ENCODE measurements at places on chromosomes 7 and 10. TPM values are rescaled to one million over a fixed set of nuclear protein-coding genes. Genes with fewer than 3 reads are reported as not detected.
A peak's percentile ranks its signal among the peaks of the same experiment; 100 is the strongest.

GRCh38 chr10:128507066-128507465 lies 380.8 kb upstream of the MKI67 start:
- DNase-seq = no peak
- no peaks in the 10 kb centered on the region for H3K27me3 ChIP-seq
- H3K4me1 ChIP-seq = no peaks in the 10 kb centered on the region
- H3K27ac ChIP-seq = no peak overlapping the region
- H3K4me3 ChIP-seq = no peak overlapping the region

The HOXA13 gene
- not detected for total RNA-seq

- H3K27ac ChIP-seq = no peak overlapping the region
- DNase-seq = no peak
- peaks cover 96% of the 10 kb centered on the region for H3K36me3 ChIP-seq
- H3K4me1 ChIP-seq = peaks cover 76% of the 10 kb centered on the region
- H3K27me3 ChIP-seq = no peaks in the 10 kb centered on the region
Observed at GRCh38 chr10:62057850-62058249, 156.4 kb downstream of the ARID5B start.

GRCh38 chr7:124752310-124752709 lies 13.3 kb downstream of the GPR37 start:
- DNase-seq = no peak
- H3K4me1 ChIP-seq = no peaks in the 10 kb centered on the region
- H3K36me3 ChIP-seq = no peaks in the 10 kb centered on the region

GRCh38 chr7:88347517-88347916 lies 40.8 kb upstream of the STEAP4 start:
- no peak for DNase-seq
- H3K4me1 ChIP-seq = no peaks in the 10 kb centered on the region
- no peaks in the 10 kb centered on the region for H3K36me3 ChIP-seq

DNA sequence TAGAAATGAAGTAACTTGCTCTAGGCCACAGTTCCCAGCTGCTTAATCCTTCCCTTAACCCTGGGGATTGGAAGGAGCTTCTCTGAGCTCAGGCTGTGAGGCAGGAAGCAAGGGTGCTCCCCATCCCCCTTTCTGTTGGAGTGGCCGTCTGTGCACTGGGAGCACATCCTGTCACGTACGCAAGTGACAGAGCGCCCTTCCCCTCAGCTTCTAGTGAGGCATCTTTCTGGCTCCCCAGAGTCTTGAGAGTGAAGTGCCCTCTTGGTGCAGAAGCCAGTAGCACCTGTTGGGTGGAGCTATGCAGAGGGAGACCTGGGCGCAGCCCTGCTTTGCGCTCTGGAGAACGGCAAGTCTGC lies 47.8 kb downstream of the SHH start:
- H3K27me3 ChIP-seq = no peaks in the 10 kb centered on the region
- peaks cover 76% of the 10 kb centered on the region for H3K4me1 ChIP-seq
- peak overlapping the region; percentile 98 for H3K27ac ChIP-seq
- DNase-seq = peak; percentile 86
- peaks cover 77% of the 10 kb centered on the region for H3K36me3 ChIP-seq

The SPDYE6 gene
- total RNA-seq = not detected

The PILRA gene
- total RNA-seq = 8.1 TPM

DNA sequence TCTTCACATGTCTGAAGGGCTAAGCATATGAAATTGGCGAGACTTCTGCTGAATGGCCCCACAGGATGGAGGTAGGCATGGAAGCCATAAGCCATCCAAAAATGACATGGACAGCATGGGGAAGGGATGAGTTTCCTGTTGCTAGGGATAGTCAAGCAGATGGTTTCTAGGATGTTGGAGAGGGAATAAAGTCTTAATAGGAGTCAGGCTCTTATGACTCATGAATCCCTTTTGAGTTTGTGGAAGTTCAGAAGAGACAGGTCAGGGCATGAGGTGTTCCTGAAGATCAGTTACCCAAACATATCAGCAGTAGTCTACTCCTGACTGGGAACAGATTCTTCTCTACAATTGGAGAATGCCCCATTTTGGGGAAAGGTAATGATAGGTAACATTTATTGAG lies 243.9 kb downstream of the REEP3 start:
- H3K4me1 ChIP-seq = no peaks in the 10 kb centered on the region
- no peak overlapping the region for H3K27ac ChIP-seq
- peaks cover 7% of the 10 kb centered on the region for H3K27me3 ChIP-seq
- DNase-seq = no peak

The RASA4B gene
- 21.1 TPM for total RNA-seq

DNA sequence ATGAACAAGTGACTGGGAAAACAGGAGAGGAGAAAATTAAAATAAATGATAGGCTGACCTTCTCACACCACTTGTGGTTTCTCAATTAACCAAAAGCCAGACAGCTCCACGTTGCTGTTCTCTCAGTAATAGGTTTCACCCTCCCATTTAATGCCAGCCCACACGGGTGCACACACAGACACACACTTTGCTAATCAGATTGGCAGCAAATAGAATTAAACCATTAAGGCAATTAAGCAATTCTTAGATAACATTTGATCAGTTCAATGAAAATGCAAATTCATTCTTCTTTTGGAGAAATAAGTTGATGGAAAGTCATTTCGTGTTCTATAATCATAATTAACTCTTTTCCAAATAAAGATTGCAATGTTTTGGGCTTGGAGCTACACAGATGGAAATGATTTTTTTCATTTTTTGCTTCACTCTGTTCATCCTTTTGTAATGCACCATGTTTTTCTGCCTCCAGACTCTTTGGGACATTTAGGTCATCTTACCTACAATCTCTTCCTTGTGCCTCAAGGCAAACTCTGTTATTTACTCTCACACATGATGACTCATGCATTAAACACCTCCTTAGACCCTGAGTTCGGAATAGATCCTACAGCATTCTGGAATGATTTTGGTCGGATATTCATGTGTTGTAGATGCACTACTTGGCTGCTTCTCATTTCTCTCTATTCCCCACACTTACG lies 700.7 kb downstream of the AUTS2 start:
- no peak for DNase-seq
- no peaks in the 10 kb centered on the region for H3K36me3 ChIP-seq
- peaks cover 6% of the 10 kb centered on the region for H3K27me3 ChIP-seq
- no peak overlapping the region for H3K4me3 ChIP-seq
- H3K27ac ChIP-seq = no peak overlapping the region

The MBL2 gene
- not detected for total RNA-seq

- H3K27me3 ChIP-seq = peaks cover 24% of the 10 kb centered on the region
- DNase-seq = no peak
- H3K4me1 ChIP-seq = peaks cover 1% of the 10 kb centered on the region
- no peak overlapping the region for H3K4me3 ChIP-seq
Observed at GRCh38 chr7:80145780-80146422, 11.3 kb downstream of the GNAI1 start.

DNA sequence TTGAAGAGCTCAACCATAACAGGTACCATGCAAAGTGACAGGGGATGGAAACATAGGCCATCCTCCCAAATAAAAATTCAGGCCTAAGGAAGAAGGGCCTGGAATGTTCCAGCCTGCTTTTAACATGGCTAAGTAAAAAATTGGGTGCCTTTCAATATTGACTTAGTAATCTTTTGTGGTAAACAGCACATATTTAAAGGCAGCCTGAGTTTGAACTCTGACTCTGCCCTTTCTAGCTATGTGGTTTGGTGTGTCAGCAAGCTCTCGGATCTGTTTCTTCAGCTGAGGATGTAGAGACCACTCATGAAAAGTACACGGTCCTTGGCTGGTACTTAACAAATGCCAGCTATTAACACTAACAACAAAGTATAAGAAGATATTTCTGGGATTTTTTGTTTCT lies 191.8 kb upstream of the CDCA7L start:
- H3K27me3 ChIP-seq = peaks cover 21% of the 10 kb centered on the region
- no peak overlapping the region for H3K4me3 ChIP-seq
- H3K4me1 ChIP-seq = no peaks in the 10 kb centered on the region
- H3K27ac ChIP-seq = no peak overlapping the region
- DNase-seq = no peak
- no peaks in the 10 kb centered on the region for H3K36me3 ChIP-seq

- peaks cover 3% of the 10 kb centered on the region for H3K4me1 ChIP-seq
- no peak for DNase-seq
- H3K4me3 ChIP-seq = no peak overlapping the region
- H3K27ac ChIP-seq = no peak overlapping the region
- H3K27me3 ChIP-seq = no peaks in the 10 kb centered on the region
Observed at GRCh38 chr7:2224934-2225333, 7.8 kb downstream of the MAD1L1 start.

DNA sequence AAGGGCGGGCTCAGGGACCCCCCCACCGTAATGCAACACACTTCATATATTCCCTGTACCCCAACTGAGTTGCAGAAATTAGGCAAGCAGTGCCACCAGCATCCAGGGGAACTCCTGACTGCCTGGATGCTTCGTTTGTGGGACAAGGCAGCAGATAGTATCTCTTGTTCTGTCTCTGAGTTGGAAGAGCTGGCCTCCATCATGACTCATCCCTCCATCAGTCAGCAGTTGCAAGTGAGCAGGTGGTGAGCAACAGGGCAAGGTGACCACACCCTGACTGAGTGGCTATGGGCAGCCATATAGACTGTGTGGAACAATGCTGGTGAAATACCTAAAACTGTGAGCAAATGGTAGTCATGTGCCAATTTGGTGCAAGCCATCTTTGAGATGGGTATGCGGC lies 22.8 kb upstream of the ADAMTS14 start:
- no peaks in the 10 kb centered on the region for H3K4me1 ChIP-seq
- H3K27me3 ChIP-seq = no peaks in the 10 kb centered on the region
- DNase-seq = no peak
- no peak overlapping the region for H3K27ac ChIP-seq
- H3K4me3 ChIP-seq = no peak overlapping the region

The CFAP43 gene
- 0.18 TPM for total RNA-seq

- H3K27me3 ChIP-seq = no peaks in the 10 kb centered on the region
- no peak for DNase-seq
- peak overlapping the region; percentile 25 for H3K27ac ChIP-seq
- no peak overlapping the region for H3K4me3 ChIP-seq
Observed at GRCh38 chr10:17649836-17650235, 5.9 kb downstream of the STAM start.

DNA sequence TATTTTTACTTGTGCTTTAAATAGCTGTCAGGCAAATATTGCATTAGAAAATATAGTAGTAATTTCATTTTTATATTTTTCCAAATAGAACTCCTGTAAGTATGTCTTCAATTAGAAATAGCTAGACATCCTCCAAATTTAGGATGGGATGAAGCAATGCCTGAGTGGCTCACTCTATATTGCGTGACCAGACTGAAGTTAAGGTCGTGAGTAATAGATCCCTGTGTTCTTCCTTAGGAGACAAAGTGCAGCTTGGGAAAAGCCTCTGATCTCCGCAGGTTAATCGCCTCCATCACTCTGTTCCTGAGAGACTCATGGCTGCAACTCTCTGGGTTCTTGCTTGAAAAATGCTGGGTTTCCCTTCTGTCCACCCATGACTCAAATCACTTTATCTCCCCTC lies 484.8 kb upstream of the ANKRD30A start:
- no peaks in the 10 kb centered on the region for H3K27me3 ChIP-seq
- H3K36me3 ChIP-seq = no peaks in the 10 kb centered on the region
- no peak overlapping the region for H3K4me3 ChIP-seq
- H3K27ac ChIP-seq = no peak overlapping the region

DNA sequence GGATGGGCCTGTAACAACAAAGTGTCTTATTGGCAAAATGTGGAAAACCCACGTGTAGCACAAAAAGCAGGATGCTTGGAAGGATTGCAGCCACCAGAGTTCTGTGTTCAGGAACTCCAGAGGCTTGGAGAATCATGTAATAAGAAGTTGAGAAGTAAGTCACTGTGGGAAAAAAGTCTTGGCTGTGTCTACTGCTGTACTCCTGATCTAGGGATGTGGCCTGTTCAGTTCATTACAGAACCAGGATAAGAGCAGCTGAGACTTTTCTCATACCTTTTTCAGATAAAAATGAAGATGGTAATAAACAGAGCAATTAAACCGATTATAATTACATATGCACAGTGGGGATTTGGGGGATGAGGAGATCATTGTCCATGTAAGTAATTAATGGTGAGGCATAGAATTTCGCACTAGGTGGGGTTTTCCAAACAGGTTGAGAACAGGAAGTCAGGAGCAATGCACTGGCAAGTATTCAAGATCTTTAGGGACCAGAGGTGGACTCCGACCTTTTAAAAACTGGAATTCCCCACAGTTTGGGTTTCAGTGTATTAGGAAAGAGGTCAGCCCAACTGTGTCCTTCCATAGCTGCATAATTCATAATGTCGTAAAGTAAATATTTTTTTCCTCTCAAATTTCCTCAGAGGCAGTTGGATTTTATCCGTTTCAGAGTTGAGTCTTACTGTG lies 281.7 kb downstream of the FRMD4A start:
- H3K4me1 ChIP-seq = no peaks in the 10 kb centered on the region
- H3K27me3 ChIP-seq = no peaks in the 10 kb centered on the region
- H3K27ac ChIP-seq = no peak overlapping the region

- no peaks in the 10 kb centered on the region for H3K36me3 ChIP-seq
- DNase-seq = no peak
- no peaks in the 10 kb centered on the region for H3K4me1 ChIP-seq
- no peak overlapping the region for H3K4me3 ChIP-seq
Observed at GRCh38 chr10:50997461-50997860, 76.8 kb upstream of the PRKG1 start.

The GLCCI1 gene
- 17.7 TPM for total RNA-seq

- no peak for DNase-seq
- H3K4me3 ChIP-seq = no peak overlapping the region
Observed at GRCh38 chr7:131363719-131364118, 36.0 kb downstream of the MKLN1 start.

DNA sequence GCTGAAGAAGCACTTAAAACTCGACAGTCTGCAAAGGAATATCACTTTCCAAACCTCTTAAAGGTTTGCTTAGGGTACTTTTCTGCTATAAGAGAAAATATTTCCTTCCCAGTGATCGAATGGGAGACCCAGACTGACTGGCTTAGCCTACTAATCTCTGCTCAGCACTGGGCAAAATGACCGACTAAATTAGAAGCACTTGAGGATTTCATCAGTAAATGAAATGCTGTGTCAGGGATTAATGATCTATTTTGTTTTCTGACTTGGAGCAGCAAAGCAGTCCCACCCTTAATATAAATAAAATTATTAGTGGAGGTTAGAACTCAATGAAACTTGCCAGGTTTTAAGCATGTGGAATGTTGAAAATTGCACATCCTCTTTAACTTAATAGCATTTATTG lies 411.6 kb downstream of the NEBL start:
- H3K4me3 ChIP-seq = no peak overlapping the region
- H3K27me3 ChIP-seq = no peaks in the 10 kb centered on the region

- no peak for DNase-seq
- H3K27ac ChIP-seq = no peak overlapping the region
- H3K4me3 ChIP-seq = no peak overlapping the region
- peaks cover 29% of the 10 kb centered on the region for H3K4me1 ChIP-seq
- peaks cover 1% of the 10 kb centered on the region for H3K36me3 ChIP-seq
- H3K27me3 ChIP-seq = peaks cover 12% of the 10 kb centered on the region
Observed at GRCh38 chr10:87503401-87503800, 1.3 kb upstream of the MINPP1 start.

- no peaks in the 10 kb centered on the region for H3K36me3 ChIP-seq
- peaks cover 6% of the 10 kb centered on the region for H3K4me1 ChIP-seq
- no peak overlapping the region for H3K4me3 ChIP-seq
- no peak overlapping the region for H3K27ac ChIP-seq
- peaks cover 26% of the 10 kb centered on the region for H3K27me3 ChIP-seq
Observed at GRCh38 chr7:156654511-156655234, 14.1 kb downstream of the RNF32 start.

The OPALIN gene
- not detected for total RNA-seq

- no peaks in the 10 kb centered on the region for H3K4me1 ChIP-seq
- H3K27me3 ChIP-seq = no peaks in the 10 kb centered on the region
- DNase-seq = no peak
- no peaks in the 10 kb centered on the region for H3K36me3 ChIP-seq
Observed at GRCh38 chr7:91374321-91374989, 110.2 kb downstream of the FZD1 start.
